ENCODE measurements at places on chromosomes 4 and X.

- no peak for DNase-seq
Observed at GRCh38 chrX:13254076-13254785, 65.6 kb downstream of the ATXN3L start.

DNA sequence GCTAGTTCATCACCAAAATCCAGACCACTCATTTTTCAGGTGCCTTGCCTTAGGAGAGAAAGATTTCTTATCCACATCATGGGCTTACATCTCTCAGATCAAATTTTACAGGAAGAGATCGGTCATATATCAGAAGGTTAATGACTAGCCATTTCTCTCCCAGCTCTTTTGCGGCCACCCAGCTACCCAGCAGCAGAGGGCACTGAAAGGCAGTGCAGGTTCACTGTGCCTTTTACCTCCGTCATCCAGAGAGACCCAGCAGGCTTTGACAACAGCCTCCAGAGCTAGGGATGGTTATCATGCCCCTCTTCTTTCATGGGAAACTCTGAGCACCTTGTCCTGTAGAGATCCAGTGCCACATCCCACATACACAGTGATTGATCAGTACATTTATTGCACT, 384.8 kb downstream of the AFF2 start:
- no peak for DNase-seq

DNA sequence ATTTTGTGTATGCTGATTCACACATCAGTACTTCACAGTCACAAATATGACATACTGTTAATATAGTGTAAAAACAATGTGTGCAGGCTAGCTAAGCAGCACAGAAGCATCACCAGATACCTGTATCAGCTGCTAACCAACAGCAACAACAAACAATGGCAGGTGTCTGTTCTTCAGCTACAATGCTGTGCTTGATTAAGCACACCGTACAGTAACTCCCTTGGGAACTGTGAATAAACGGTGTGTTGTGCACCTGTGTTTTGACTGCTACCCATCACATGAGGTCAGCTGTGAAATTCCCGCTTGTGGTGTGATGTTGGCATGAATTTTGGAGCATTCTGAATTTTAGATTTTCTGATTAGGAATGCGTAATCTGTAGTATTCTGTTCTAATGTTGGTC, 379.7 kb upstream of the FAT1 start:
- DNase-seq = no peak

- no peak for DNase-seq
Observed at GRCh38 chr4:68871809-68872642, 56.2 kb downstream of the UGT2B10 start.

DNA sequence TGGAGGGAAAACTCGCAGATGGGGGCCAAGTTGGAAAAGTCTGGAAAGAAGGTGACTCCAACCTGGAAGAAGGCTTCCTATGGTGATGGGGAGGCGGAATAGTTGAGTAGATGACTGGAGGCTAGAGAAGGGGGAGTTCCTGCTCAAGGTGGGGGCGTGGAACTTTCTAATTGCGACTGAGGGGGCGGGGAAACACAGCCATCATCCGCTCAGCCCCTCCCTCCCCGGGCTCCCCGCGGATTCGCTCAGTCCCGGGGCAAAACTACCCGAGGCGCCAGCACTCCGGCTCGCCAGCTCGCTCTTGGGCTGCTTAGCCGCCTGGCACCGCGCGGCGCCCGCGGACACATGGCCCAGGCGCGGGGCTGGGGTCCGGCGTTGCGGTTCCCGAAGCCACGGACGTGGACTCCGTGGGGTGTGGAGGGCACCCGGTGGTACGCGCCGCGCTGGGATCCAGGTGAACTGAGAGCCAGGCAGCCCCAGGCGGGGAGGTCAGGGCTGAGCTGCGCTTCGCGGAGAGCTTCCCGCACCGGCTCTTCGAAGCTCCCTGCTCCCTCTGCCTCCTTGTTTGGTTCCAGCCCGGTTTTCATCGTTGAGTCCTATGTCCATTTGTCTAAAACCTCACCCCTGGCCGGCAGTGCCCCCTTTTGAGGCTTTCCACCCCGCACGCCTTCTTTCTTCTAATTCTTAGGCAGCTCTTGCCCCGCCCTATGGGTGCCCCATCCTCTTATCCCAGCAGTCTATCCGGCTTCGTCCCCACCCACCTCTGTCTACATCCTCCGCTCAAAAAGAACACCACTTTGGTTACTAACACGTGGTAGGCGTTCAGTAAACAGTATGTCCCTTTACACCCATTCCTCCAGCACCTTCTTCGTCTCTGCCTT, 38.9 kb downstream of the STARD8 start:
- no peak for DNase-seq

DNA sequence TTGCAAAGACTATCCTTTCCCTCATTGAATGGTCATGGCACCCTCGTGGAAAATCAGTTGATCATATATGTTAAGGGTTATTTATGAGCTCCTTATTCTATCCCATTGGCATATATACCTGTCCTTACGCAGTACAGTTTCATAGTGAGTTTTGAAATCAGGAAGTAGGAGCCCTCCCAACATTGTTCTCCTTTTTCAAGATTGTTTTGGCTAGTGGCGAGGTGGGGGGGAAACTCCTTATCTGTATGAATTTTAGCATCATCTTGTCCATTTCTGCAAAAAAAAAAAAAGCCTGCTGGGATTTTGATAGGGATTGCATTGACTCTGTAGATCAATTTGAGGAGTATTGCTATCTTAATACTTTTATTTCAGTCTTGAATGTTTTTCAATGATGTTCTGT, 2.5 kb upstream of the USP9X start:
- DNase-seq = no peak

DNA sequence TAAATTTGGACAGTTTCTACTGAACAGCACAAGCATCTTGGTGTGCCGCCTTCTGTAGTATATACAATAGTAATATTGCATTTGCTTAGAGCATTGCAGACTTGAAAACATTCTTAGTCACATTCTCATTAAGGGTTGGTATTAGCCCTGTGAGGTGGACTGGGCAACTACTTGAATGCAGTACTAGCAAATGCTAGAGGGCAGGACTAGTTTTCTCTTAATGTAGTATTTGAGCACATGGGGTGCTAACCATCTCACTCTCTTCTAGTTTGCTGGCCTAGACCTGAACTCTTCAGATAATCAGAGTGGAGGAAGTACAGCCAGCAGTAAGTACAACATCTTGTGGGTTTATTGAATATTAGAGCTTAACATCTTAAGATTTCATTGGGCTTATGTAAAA, 3.2 kb downstream of the DDX3X start:
- DNase-seq = no peak

- no peak for DNase-seq
Observed at GRCh38 chr4:84031401-84031800, 467.7 kb downstream of the NKX6-1 start.

- DNase-seq = no peak
Observed at GRCh38 chr4:40196272-40196671, 559 bp upstream of the RHOH start.

GRCh38 chrX:129749069-129749468, 10.3 kb downstream of the XPNPEP2 start:
- no peak for DNase-seq

DNA sequence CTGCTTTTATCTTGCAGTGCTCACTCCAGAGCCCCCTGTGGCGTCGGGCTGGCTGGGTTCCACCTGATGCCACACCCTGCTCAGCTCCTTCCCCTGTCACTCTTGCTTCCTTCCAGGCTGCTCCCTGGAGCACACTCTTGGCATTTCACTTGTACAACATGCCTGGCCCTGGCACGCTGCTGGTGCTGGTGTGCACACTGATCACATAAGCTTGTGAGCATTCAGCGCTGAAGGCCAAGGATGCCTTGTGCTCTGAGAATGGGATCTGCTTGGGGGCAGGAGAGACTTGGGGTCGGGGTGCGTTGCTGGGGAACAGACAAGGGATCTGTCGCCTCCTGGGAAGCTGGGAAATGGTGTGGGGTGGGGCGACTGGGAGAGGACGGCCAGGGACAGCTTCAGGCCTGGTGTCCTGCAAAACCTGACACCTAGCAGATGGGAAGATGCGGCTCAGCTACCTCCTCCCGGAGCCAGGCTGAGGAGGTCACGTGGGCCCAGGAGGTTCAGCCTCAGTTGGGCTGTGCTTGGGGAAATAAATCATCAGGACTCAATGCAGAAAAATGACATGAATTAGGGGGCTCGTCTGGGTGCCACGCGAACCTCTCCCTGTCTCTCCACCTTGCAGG, 108.5 kb downstream of the PHKA2 start:
- no peak for DNase-seq

GRCh38 chr4:119626420-119626819, 2.2 kb downstream of the PDE5A start:
- DNase-seq = no peak

DNA sequence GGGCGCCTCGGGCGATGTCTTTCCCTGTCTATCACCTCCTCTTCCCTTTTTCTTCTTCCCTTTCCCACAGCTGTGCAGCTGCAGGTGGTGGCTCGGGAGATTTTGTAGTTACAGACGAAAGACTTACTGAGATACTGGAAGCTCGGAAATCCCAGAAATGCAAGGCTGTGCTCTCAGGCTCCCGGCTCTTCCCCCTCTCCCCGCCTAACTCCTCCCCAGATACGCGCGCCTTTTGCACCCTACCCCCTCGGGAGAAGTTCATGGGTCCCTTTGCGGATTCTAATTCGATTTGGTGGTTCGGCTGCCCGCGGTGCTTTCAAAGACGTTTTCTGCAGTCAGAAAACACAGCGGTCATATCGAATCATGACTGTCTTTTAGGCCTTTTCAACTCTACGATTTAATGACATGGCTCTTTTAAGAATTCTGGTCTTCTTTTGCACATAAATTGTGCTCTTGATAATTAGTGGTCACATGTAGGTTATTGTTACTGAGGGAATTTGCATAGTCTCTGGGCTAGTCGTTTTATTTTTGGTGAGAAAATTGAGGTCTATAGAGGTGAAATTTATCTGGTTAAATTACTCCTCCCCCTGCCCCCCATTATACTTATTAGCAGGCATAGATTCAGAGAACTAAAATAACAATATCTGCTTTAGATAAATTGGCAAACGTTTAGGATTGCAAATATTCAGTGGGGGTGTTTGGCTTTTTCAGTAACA, 1.6 kb downstream of the SEPTIN11 start:
- no peak for DNase-seq

DNA sequence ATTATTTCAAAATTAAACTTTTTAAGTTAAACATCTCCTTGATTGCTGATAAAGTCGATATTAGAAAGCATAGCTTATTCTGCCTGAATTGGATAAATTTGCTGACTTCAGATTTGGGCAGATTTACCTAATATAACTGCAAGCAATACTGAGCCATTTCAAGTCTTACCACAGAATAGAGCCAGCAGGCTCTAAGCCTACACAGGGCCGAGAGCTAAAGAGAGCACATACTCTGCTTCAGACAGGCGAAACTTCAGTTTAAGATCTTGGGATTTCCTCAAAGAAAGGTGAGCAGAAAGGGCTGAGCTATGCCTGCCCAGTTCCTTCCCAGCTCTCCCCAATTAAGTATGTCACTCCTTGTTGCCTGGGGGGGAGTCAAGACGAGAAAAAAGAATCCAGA, 240.6 kb upstream of the NOCT start:
- no peak for DNase-seq

- DNase-seq = no peak
Observed at GRCh38 chrX:40457406-40457805, 123.4 kb upstream of the ATP6AP2 start.

GRCh38 chr4:108751321-108751720, 11.5 kb downstream of the ETNPPL start:
- no peak for DNase-seq

DNA sequence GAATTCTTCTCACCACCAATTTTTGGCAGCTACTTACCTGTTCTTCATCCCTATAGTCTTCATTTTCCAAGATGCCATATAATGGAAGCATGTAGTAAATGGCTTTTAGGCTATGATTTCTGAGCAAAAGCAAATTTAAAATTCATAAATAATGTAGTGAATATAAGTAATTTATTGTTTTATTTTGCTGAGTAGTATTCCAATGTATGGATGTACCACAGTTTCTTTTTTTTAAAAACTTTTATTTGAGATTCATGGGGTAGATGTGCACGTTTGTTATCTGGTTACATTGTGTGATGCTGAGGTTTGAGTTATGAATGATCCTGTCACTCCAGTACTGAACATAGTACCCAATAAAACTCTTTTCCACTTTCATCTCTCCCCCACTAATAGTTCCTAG, 369.1 kb downstream of the IL15 start:
- no peak for DNase-seq

GRCh38 chrX:35699642-35700041, 98.5 kb upstream of the MAGEB16 start:
- no peak for DNase-seq

GRCh38 chrX:133677123-133678063, 262.1 kb upstream of the GPC4 start:
- no peak for DNase-seq

DNA sequence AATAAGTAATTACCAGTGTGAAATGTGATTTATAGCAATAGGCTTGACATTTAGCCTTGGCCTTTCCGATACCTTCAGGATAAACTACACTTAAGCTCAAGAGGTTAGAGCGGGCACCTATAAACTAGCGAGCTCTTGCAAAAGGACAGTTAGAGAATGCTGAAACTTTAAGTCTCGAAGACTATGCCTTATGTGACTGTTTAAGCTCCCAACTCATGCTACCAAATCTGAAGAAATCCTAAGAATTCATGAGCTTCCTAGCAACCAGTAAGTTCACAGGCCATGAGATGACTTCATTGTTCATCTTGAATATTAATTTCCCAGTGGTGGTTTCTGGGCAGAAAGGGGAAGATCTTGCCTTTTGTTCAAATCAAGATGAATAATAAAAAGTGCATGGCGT, 4.7 kb downstream of the STOX2 start:
- DNase-seq = no peak

DNA sequence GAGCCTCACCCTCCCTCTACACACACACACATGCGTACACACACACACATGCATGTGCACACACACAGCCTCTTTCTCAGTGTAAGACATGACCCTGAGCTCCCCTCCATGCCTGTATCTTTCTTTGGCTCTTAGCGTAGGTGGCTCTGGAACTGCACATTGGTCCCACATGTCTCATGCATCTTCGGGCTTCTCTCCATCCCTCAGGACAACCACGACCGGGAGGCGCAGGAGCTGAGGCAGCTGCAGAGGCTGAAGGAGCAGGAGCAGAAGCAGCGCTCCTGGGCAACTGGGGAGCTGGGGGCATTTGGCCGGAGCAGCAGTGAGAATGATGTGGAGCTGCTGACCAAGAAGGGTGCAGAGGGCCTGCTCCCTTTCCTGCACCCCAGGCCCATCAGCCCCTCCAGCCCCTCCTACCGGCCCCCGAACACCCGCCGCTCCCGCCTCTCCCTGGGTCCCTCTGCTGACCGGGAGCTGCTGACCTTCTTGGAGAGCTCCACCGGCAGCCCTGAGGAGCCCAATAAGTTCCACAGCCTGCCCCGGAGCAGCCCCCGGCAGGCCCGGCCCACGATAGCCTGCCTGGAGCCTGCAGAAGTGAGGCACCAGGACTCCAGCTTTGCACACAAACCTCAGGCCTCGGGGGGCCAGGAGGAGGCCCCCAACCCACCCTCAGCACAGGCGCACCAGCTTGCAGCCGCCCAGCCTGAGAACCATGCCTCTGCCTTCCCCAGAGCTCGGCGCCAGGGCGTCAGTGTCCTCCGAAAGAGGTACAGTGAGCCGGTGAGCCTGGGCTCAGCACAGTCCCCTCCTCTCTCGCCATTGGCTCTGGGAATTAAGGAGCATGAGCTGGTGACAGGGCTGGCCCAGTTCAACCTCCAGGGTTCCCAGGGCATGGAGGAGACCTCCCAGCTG, 38.6 kb downstream of the FHDC1 start:
- no peak for DNase-seq

GRCh38 chr4:3238721-3239120, 10.2 kb upstream of the MSANTD1 start:
- no peak for DNase-seq
